ENCODE measurements at places on chromosomes 3 and 15. TPM values are rescaled to one million over a fixed set of nuclear protein-coding genes. Genes with fewer than 3 reads are reported as not detected.
A peak's percentile ranks its signal among the peaks of the same experiment; 100 is the strongest.

Gene C3orf85
- 19.0 TPM for polyA plus RNA-seq

DNA sequence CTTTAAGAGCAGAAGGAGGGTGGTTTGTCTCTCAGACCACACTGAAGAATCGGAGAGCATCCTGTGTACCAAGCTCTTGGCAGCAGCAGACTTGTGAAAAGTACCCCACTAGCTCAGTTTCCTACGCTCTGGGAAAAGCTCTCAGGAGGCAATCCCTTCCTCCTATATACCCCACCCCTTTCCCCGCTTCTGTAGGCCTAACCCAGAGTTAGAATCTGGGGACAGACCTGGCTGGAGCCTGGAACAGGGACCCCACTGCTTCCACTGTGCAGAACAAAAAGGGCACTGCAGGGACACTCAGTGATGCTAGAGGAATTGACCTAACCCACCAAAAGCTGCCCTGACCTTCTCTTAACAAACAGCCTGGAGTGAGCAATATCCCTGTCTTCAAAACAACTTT is 70.0 kb upstream of the CCDC39 start:
- DNase-seq, result no peak

DNA sequence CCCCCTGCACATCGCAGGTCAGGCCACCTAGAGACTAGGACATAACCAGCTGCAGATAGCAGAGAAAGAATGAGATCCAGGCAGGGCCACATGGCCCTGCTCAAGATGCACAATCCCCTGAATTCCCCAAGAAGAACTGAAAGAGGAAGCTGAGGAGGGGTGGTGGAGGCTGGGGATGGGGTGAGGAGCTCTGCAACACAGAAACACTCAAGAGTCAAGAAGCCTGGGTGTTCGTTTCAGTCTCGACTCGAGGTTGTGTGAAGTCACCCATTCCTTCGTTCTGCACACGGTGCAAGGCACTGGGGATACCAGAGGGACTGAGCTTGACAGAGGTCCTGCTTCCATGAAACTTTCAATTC is 62.0 kb downstream of the TLE3 start:
- no peak for DNase-seq

- peak; percentile 25 for DNase-seq
These were observed 225.6 kb downstream of the NFKBIZ start for GRCh38 chr3:102074946-102075345.

DNA sequence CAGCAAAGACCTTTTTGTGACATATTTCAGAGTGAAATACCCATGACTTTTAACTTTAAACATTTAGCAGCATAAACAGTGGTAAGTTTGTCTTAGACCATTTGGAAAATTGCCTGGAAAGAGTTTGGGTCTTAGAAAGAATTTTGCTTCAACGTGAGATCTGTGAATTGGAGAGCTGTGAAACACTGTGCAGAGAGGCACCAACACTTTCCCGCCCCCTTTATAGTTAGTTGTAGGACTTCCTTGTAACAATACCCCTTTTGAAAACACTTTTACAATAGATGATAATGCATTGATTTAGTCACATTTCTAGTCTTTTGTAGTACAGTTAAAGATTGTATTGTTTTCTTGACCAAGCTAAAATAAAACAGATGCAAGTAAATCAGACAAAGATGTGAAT is 43.5 kb upstream of the MBNL1 start:
- no peak for DNase-seq

DNA sequence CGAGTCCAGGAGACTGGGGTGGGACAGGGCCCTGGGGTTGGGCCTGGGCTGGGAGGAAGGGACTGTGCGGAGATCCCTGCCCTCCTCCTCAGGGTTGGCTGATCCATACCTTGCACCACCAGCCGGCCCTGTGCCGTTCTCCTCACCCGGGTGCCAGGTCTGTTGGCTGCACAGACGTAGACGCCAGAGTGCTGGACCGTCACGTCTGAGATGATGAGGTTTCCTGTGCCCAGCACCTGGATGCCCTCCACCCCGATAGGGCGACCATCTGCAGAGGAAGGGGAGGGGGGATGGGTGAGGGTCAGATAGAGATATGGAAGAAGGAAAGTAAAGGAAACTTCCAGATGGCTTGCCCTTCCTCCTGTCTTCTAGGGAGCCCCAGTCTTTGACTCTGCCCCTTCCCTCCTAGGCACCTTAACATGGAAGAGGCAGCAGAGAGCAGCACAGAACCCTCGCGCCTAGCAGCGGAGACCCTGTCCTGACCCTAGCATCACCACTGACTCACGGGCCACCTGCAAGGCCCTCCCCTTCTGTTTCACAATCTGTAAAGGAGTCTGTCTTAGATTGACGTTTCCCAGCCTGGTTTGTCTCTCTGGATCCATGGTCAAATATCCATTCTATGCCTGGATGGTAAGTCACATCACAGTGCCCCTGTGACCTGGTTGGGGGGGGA is 28.8 kb downstream of the RNU5B-1 start:
- no peak for DNase-seq

DNA sequence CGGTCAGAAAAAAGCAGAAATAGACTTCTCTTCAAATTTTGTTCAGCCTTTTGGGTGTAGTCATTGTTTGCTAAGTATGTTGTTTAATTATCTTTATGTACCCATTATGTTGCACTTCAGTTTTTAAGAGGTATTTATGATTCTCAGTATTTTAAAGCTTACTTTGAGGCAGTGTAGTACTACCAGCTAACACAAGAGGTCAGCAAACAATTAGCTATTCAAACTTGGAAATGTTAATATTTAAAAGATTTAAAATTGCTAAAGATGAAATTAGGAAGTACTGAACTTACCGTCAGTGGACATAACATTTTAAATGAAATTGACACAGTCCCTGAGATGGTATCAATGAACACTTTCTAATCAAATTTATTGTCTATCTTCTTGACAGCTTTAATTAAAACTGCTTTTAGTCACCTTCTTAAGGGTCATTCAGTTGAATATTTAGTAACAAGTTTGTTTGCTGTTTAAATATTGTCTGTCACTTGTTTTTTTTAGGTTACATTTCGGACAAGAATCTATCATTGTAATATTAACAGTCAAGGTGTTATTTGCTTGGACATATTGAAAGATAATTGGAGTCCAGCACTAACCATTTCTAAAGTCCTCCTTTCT is 28.1 kb downstream of the NKIRAS1 start:
- DNase-seq, result no peak

Gene ZCWPW2
- 2.5 TPM for polyA plus RNA-seq

DNA sequence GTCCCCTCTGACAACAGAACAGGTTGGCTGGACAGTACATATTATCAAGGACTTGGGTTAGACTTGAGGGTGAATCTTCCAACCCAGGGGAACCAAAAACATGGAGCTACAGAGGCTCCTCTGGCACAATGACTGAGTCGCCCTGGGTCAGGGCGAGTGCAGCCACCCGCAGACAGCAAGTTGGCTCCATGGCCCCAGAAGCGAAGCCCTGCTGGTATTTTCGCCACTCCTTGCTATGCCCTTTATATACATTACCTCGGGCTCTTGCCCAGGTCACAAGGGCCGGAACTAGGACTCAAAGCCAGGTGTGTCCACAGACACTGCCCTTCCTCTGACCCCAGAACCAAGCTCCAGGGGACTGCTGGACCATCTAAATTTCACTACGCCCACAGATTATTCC is 64.6 kb downstream of the ADCY5 start:
- no peak for DNase-seq

Gene TGM4
- 0.06 TPM for polyA plus RNA-seq

DNA sequence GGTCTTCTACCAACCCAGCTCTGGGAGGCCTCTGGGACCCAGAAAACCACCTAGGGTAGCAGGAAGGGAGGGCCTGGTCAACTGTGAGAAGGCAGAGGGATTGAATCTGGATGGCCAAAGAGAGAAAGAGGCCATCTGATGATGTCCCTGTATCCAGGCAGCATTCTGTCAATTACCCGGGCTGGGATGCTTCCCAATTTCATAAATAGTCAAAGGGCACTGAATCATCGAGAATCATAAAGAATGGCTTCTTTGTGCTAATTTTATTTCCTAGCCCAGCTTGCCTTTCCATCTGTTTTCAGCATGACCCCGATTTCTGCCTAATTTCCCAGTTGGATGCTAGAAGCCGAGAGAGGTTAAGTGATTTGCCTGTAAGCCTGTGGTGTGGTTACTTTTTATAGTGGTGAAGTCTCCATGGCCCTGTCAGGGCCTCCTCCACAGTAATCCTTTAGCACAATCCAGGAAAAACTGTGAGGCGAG is 129.2 kb downstream of the FAM43A start:
- DNase-seq, result no peak

Gene ARRDC4
- polyA plus RNA-seq, result 26.0 TPM

- DNase-seq, result no peak
These were observed 91.0 kb downstream of the XRN1 start for GRCh38 chr3:142356818-142357217.

DNA sequence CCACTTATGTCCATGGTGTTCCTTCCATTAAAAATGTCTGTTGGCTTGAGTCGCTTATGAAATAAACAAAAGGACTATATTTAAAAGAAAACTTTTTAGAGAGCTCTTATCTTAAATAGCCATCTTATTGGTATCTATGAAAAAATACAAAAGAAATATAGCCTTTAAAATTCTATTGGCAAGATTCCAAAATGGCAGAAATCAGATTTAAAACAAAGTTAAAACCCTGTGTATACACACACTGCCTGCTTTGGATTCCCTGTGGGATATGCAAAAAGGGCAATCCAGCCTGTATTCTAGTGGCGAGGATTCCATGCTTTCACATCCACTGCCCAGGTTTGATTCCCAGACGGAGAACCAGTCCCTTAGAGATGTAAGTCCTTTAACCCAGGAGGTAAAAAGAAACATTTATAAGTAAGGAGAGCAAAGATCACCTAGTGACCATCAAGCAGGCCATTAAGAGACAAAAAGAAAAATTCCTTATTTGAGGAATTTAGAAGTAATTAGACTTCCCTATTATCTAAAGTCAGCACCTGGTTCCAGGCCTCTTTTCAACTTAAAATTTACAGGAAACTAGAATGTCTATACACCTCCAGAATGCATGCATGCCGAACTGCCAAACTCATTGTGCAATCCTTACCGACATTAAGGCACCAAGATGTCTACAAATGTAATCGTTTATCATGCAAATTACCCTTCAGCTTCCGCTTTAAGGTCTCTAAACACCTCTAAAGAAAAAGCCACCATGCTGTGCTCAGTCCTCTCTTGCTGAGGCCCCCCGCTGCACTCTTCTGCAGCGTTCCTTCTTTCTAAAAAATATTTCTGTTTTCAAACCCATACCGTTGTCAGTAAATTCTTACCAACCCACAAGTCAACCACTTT is 69.6 kb upstream of the STRIT1 start:
- DNase-seq, result no peak
